8988T (cell line): ENCODE measurements at places on chromosomes 6 and 20.

DNA sequence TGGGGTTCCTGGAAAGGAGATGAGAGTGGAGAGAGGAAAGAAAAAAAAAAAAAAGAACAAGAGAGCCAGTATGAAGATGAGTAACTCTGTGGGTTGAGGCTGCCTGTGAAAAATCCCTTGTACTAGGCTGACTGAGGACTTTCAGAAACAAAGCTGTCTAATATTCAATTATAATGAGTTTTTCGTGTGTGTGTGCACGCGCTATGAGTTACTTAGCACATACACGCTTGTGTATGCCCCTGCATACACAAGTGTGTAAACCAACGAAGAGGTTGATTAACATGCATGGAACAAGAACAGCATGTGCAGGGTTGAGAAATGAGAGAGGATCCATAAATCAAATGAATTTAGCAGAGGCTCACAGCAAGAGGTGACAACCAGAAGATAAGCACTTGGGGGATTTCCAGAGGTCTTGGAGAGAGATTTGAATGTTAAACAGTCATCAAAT is 4.8 kb upstream of the RBPJL start:
- no peak for DNase-seq

GRCh38 chr6:3412779-3413500 is 43.9 kb downstream of the SLC22A23 start:
- no peak for DNase-seq

DNA sequence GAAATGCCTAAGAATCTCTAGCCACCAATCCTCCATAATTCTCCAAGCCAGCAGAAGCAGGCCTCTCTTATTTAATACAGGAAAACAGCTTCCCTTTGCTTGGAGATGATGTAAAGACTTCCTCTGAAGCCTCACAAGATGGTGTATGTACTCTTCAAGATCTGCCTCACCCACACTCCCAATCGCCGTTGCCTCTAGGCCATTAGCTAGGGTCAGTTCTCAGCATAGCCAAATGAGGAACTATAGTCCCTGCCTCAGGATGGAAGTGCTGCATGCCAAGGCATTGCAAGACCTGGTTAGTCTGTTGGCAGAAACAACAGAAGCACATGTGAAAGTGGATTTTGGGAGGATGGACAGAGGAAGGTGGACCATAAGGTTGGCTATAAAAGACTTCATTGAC is 139.1 kb downstream of the SCML4 start:
- DNase-seq = no peak

- DNase-seq = no peak
Measured at GRCh38 chr6:12567682-12568081, 148.9 kb upstream of the PHACTR1 start.

DNA sequence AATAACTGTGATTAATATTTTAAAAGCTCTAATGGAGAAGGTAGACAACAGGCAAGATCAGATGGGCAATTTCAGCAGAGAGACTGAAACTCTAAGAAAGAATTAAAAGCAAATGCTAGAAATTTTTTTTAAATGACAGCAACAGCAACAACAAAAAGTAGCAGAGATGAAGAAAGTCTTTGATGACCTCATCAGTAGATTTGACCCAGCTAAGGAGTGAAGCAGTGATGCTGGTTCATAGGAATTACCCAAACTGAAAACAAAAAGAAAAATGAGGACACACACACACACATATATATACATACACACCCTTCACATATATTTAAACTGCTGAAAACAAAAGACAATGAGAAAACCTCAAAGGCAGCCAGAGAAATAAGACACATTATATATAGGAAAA is 197.6 kb upstream of the ARID1B start:
- DNase-seq = no peak

DNA sequence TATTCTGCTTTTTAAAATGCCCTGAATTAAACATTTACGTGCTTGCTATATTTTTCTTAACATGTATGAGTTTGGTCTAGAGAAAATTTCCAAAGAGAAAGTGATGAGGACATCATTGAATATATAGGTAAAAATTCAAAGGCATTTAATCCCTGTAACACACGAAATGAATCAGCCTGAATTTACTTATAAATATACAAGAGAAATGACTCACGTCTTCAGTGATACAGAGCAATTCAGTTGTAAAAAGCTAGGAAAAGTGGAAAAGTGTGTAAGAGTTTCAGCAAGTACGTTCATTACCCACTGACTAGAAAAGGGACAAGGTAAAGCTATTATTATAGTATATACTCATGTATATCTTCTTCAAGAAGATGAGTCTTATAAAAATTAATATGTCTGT is 124.8 kb downstream of the HIVEP1 start:
- no peak for DNase-seq

DNA sequence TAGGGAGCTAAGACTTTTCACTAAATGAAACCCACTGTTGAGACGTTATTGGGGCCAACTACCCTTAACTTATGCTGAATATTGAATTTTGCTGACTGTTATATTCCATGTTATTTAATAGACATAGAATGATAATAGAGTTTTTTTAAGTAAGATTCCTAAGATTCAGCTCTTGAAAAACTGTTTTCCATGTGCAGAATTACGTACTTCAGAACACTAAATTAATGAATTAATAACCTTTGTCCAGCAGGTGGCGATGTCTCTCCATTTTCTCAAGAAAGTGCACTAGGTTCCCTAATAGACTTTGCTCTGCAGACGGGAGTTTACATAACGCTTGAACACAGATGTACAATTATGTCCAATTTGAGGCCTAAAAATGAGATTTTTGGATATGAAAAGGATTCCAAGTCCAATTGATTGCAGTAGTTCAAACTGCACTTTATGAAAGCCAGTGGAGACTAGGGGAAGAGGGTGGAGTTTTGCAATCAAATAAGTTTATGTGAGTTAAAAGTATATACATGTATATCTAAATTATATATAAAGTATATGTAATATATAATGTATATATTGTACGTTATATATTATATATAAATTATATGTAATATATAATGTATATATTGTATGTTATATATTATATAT is 282.1 kb downstream of the UST start:
- no peak for DNase-seq

DNA sequence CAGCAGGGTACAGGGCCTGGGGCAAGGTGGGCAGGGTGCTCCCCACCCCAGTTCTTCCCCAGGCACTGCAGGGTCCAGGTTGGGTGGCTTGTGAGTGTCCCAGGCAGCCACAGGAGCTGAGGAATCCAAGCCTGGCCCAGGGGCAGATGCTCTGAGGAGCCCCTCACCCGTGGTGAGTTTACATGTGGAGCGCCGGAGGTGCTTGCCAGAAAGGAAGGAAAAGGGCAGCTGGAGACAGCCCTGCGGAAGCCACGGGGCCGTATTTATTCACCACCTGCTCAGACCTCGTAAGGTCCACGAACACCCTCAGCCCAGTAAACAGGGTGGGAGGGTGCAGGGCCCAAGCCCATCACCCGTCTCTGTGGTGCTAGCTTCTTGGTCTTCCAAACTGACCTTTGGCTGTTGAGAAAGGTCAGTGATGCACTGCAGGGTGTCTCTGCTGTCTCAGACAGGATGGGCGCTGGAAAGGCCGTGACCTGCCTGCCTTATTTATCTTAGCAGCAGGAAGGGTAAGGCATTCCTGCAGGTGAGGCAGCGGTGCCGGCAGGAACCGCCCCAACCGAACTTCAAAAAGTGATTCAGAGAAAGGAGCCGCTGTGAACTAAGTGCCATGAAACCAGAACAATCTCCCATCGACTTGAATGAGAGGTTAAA is 4.0 kb upstream of the FRMD1 start:
- no peak for DNase-seq

DNA sequence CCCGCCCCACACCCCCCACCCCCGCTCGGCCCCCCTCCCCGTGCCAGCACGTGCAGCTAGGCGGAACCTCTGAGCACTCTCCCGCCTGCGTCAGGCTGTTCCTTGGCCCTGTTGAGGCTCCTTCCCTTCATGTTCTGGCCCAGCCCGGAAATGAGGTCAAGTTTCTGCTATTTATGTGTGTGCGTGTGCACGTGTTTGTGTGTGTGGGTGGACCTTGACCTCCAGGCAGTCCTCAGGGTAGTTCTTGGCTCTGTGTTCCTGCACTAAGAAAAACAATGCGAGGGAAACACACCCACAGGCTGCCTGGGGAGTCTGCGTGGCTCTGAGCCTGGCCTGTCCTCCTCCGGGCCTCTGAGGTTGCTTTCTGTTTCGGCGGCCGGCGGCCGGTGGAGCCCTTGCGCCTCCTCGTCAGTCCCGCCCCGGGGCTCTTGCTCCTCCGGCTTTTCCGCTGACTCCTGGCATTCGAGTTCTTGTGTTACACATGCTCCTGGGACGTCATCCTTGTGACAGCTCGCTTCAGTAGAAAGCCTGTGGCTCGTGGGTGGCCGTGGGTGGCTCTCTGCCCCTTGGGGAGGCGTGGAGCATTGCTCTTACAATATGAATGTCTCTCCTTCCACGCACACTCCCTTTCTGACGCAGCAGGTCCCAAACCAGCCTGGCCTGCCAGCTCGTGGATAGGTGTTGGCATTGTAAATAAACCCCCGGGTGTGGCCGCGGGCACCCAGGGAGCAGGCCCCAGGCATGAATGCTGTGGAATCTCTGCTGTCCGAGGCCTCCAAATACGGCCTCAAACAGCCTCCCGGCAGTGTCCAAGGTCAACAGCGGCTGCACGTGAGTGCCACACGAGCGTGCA is 10.0 kb downstream of the SLCO4A1 start:
- peak; percentile 92 for DNase-seq

GRCh38 chr20:48287021-48287494 is 501.8 kb upstream of the SULF2 start:
- no peak for DNase-seq

DNA sequence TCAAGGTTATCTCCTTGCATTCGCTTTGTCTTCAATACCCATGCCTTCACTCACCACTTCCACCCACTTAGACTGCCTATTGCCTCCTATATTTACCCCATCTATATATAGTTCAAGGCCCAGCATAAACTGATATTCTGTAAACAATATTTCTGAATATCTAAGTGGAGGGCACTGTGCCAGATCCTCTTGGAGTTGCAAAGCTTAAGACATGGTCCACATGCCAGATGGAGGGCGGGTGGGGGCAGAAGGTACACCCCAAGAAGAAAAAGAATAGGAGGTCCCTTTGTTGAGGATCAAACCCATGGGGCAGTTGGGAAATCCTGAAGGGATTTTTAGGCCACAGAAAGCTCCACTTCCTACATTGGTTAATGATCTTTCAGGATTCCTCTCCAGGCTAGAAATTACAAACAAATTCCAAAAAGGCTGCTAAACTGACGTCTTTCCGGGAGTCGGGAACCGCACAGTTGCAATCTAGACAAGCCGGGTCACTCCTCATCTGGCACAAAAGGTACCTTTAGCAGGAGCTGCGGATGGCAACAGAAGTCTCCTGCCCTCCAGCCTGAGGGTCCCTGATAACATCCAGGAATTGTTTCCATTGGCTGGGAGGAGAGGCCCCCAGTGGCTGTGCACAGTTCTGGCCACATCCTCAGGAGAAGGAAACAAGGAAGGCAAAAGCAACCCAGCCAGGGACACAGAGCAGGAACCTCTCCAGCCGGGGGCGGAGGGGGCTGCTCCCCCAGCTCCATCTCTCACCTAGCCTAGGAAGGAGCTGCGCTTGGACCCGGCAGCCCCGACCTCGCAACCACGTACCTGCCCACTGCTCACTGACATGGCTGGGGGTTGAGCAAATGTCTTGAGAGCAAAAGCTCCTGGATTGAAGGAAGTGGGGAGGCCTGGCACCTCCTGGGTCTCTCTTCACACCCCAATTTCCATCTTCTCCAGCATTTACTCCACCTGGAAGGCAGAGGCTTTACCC is 5.9 kb upstream of the LPIN3 start:
- no peak for DNase-seq

GRCh38 chr6:12189150-12189549 is 101.0 kb upstream of the EDN1 start:
- DNase-seq = no peak

GRCh38 chr6:167130008-167130677 is 7.2 kb downstream of the CCR6 start:
- DNase-seq = no peak

DNA sequence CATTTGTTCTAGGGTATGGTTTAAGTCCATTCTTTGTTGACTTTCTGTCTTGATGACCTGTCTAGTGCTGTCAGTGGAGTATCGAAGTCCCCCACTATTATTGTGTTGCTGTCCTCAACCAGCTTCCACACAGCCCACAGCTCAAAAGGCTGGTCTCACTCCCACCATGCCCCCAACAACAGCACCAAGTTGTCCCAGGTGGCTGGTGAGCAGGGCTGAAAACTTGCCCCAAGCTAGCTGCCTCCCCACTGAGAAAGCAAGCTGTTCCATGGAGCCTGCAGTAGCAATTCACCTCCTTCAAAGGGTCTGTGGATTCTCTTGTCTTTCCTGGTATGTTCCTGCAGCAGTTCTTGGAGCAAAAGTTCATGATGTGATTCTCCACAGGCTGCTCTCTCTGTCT is 221.0 kb downstream of the SYNDIG1 start:
- no peak for DNase-seq

DNA sequence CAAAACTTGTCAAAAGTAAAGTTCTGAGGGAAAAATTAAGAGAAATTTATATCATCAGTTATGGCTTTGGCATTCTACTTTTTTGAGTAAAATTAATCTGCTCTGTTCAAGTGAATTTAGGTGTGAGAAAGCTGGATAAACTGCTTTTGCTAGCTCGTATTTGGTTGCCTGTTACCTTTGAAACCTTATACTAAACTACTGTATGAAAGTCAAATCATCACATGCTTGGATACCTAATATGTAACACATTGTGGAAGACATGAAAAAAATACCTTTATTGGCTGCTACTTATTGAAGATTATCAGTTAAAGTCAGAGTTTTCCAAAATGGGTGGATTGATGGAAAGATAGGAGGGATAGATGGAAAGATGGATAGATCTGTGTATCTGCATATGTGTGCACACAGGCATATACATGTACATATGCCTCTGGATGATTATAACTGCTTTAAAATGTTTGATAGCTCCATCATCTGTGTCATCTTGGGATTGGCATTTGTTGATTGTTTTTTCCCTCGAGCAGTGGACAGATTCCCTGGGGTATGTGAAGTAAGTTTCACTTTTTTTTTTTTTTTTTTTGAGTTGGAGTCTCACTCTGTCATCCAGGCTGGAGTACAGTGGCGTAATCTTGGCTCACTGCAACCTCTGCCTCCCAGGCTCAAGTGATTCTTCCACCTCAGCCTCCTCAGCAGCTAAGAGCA is 24.3 kb downstream of the SCAF8 start:
- no peak for DNase-seq

DNA sequence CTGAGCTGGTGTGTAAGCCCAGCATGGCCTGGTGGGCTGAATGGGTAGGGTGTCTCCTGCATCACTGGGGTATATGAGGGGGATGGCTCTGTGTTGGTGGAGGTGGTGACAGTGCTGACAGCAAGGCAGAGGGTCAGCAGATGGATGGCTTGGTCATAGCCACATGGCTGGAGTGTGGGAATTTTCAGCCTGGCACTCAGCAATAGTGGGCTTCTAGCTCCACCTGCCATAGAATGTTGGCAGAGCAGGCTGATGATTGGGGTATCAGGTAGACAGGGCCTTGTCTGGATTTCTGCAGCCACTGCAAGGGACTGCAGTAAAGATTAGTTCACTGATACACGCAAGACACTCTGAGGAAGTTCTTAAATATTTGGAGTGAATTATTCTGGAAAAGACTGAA is 137.5 kb upstream of the BACH2 start:
- DNase-seq = no peak

- no peak for DNase-seq
Measured at GRCh38 chr20:45361793-45362192, 1.2 kb upstream of the SYS1 start.
